Stimulated activated CD4-positive, alpha-beta T cell treated with anti-CD3 and anti-CD28 coated beads, Interleukin-12 subunit alpha, Interleukin-12 subunit beta, amount 100 ng/mL, for 24 hours (primary cell): ENCODE measurements at places on chromosomes 2 and 18.

DNA sequence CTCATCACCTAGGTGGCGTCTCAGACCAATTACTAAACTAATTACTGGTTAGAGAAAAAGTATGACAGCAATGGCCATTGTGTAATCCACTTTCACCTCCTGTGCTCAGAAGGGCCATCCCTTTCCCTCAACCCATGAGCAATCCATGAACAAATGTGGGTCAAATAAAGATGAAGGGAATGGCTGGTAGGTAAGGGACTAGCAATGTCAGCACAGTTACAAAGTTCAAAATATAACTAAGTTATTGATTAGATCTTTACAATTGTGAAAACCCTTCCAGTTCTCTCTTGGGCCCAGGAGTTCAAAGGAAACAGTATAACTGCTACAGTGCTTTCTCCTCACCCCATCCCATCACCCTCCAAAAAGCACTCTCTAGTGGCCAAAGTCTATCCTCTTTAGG is 98.3 kb downstream of the DTNA start:
- no peak for DNase-seq

- DNase-seq = no peak
Measured at GRCh38 chr2:160752475-160753330, 259.1 kb upstream of the RBMS1 start.

DNA sequence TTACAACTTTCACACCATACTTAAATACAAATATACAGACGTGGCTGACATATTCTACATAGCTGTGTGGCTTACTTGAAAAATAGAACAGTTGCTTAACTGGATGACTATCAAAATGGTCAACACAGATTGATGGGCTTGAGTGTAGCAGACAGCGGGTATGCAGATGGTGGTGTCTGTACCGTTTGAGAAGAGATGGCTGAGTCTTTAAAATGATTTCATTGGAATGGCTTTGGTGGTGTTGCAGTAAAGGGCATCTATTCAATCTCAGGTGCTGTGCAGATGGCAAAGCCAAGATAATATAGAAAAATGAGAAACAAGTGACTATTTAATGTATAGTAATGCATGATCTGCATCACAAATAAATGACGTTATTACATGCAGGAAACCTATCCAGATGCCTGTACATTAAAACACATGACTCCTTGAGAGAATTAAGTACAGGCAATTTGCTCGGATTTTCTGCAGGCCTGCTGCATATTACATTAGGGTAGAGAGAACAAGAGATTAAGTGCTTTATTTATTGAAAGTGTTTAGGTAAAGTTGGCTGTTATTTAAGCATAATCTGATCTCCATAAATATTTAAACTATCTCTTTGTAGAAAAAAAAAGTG is 68.5 kb downstream of the AGPS start:
- no peak for DNase-seq

DNA sequence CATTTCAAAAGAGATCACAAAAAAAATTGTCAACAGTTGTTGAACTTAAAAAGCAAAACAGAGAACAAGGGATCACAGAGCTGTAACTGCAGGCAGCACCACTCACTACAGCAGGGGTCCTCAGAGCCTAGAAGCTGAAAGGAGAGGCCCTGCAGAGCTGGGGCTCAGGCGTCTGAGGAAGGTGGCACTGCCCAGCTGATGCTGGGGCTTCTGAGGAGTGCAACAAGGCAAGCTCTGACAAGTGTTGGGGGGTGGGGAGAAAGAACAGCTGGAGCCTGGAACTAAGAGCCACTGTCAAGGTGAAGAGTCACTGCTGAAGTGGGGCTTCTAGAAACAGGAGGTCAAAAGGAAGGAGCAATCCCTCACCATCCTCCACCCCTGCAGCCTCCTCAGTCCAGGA is 46.2 kb downstream of the FTCDNL1 start:
- DNase-seq = no peak

GRCh38 chr18:77164763-77165485 is 32.3 kb upstream of the MBP start:
- no peak for DNase-seq

DNA sequence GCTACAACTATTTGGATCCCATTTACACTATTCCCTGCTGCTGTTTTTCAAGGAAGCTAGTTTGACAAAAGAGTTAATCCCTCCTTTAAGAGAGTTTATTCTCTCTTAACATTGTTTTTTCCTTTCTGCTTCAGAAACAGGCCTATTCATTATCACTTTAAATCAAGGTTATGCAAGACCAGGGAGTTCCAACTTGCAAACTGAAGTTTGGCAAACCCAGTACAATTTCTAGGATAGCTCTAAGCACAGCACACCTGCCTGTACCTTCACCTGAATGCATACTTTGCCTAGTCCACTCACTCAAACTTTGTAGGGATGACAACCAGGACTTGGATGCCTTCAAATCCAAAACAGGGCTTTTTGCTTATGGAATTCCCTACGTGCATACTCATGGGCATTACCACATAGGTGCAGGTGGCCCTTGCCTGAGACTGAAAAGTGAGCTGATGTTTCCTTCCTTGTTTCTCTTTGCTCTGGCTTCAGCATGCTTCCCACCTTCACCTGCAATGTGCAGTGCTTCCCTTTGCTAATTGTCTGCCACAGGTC is 193.8 kb upstream of the MMADHC start:
- no peak for DNase-seq

DNA sequence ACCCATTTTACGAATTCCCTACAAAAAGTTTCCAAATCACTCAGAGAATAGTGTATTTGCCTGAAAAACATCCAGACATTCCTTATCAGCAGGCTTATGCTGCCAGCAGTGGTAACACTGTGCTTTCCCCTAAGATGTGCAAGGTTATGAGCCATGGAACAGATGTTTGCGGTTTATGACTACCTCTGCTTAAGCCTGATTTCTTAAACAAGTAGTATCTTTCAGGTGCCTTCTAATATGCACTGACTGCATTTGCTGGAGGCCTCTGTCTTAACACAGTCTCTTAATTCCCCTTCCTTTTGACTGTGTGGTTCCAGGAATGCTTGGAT is 54.8 kb downstream of the CDC42EP3 start:
- no peak for DNase-seq

DNA sequence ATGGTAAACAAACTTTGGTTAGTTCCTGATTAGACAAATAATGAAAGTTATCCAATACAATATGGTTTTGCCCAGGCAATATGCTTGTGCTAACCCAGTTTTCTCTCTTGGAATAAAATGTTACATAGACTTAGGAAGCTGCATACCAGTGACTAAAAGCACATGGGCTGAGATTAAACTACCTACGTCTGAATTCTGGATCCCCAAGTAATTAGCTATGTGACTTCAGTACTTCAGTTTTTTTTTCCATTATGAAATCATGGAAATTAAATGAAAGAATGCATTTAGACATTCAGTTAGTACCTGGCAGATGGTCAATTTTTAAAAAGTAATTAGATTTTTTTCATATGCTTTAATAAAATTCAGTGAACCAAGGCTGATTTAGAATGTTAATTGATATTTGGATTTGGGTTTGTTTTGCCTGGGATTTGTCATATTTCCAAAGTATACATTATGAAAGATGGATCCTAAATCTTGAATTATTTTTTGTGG is 213.9 kb downstream of the PTH2R start:
- DNase-seq = no peak

- no peak for DNase-seq
Measured at GRCh38 chr2:52369178-52369577, 1337.2 kb upstream of the NRXN1 start.

DNA sequence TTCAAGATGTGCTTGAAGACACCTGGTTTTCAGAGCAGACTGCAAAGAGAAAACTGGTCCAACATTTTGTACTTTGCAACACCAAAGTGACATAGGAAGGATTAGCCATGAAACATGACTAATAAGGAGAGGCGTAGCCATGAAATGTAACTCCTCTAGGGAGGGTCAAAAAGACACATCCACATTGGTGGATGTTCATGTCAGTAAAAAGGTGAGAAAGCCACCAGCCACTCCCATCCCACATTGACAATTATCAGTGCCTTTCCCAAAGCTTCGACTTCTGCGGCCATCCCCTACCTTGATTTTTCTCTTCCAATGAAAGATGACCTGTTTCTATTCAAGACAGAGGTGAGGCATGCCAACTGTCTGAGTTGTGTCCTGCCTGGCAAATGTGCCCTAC is 223.2 kb downstream of the ALK start:
- DNase-seq = no peak

DNA sequence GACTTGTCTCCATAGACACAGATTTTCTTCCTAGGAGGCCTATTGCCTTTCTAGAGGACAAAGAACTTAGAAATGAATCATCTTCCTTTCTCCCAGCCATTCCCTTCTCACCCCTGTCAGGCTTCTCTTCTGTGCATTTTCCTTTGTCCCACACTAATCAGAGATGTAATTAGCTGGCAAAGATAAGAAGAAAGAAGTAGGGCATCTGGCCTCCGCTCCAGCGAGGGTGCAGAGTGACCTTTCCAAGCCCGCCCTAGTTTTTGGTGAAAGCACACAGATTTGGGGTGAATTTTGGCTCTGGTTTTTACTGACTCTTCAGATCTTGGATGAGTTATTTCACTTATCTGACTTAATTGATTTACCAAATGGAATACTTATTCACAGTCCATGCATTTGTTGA is 626.5 kb downstream of the ZEB2 start:
- DNase-seq = no peak

- no peak for DNase-seq
Measured at GRCh38 chr2:174561972-174562370, 35.6 kb downstream of the WIPF1 start.

DNA sequence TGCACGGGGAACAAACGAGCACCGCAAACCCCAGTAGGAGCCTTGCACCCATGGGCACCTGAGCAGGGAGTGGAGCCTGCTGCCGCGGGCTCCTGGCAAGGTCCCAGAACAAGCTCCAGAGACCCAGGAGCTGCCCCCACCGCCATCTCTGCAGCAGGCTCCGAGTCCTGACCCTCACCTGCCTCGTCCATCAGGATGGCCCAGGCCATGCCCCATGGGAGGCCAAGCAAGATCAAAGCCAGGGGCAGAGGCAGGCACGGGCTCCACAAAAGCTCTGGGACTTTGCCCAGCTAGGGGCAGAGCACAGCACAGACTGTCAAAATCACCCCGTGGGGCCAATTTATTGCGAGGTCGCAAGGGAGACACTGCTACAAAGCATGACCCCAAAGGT is 43.6 kb downstream of the GPC1 start:
- no peak for DNase-seq

DNA sequence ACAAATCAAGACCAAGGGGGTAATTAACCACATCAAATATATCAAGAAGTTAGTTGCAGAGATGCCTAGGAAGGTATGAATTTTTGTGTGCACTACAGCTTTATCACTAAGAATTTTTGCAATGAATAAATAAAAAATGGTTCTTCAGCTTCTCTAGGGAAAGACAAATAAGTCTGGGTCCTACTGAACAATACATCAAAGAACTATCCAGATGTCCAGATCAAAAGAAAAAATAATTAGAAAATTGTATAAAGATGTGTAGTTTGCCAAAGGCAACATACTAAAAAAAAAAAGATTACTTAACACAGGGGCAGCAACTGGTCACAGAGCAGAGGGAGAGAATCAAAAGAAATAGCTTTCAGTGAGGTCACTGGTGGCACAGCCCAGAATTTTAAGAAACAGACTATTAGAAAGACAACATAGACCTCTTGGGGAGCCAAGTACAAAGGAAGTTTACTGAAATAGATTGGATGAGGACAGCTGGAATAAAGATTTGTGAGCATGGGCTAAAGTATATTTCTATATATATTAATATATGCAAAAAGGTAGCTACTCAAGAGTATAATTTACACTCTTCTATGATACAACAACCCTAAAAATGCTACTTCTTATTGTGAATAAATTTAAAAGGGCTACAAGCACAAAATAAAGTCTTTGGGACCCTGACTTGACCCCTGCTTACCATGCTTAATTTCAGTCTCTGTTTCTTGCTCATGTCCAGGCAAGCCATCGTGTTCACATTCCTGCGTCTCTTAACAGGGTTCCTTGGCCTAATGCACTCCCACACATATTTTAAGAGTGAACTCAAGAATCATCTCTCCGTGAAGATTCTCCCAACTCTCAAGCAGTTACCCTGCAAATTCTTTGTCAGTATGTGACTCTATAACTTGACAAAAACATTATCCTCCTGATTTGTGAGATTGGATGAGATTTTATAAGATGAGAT is 99.0 kb upstream of the GRB14 start:
- DNase-seq = no peak

GRCh38 chr18:374721-375168 is 106.9 kb upstream of the THOC1 start:
- no peak for DNase-seq

DNA sequence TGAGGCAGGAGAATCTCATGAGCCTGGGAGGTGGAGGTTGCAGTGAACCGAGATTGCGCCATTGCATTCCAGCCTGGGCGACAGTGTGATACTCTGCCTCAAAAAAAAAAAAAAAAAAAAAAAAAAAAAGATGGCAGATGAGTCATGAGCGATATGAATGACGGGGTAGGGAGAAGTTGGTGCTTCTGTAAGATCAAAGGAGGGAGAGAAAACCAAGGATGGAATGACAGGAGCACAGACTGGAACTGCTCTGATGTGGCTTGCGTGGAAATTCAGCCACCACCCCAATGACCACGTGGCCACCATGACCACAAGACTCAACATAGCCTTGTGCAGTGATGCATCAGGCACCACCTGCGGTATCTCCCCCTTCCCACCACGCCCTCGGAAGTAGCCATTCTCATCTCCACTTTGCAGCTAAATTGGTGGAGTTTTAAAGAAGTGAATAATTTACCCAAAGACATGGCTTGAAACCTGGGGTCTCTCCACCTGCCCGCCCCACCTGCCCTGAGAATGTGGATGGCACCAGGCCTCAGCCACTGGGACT is 96.0 kb downstream of the ACKR3 start:
- no peak for DNase-seq

DNA sequence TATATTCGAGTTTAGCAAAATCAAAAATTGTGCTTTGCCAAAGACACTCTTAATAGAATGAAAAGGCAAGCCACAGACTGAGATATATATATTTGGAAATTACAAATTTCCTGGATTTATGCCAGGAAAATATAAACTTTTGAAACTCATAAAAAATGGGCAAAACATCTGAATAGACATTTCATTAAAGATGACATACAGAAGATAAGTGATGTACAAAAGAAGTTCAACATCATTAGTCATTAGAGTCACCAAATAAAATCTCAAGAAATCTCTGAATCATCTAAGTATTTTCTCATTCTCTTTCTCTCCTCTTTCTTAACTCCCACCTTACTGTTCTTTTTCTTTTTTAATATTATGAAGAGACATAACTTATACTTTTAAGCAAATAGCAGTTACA is 921.1 kb downstream of the DSC3 start:
- DNase-seq = no peak

DNA sequence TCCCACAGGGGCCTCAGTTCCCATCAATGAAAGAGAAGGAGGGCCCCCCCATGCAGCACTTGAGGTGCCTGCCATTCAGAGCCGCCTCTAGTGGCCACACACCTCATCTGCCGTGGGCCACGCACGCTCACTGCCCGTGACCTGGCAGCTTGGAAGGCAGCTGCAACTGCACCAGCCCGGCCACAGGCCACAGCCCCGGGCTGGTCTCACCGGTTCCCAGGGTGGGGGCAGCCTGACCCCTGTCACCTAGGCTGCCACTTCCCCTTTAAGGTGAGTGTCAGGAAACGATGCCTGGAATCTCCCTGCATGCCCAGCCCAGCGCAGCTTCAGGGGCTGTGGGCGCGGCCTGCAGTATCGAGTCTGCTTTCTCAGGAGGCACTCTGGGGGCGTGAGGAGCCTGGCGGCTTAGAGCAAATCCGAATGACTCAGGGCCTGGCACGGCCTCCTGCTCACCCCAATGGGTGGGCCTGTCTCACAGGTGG is 2.6 kb downstream of the MAB21L4 start:
- peak; percentile 59 for DNase-seq

- DNase-seq = no peak
Measured at GRCh38 chr18:45839414-45840395, 14.2 kb downstream of the SIGLEC15 start.

- DNase-seq = no peak
Measured at GRCh38 chr18:50284255-50284885, 3.0 kb upstream of the MBD1 start.
